ENCODE measurements at places on chromosomes 5 and 9.

- DNase-seq = no peak
Observed at GRCh38 chr5:152532714-152533113, 127.6 kb upstream of the NMUR2 start.

- no peak for DNase-seq
Observed at GRCh38 chr5:94869921-94870320, 251.5 kb downstream of the SLF1 start.

DNA sequence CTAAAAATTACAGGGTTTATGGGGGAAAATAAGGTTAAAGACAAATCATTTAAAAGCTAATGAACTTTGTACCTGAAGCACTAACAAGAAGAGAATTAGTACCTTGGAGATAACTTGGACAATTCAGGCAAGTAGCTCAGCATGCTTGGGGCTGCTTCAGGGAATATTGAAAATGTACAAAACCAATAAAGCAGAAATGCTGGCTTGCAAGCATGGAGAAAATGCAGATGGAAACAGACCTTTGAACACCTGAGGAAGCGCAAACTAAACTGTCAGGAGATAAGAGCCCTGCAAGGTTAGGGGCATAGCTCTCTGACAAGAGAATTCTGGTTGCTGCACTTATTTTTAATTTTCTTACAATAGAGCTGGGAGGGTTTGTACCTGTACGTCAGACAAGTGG is 42.6 kb upstream of the C5orf47 start:
- DNase-seq = no peak

DNA sequence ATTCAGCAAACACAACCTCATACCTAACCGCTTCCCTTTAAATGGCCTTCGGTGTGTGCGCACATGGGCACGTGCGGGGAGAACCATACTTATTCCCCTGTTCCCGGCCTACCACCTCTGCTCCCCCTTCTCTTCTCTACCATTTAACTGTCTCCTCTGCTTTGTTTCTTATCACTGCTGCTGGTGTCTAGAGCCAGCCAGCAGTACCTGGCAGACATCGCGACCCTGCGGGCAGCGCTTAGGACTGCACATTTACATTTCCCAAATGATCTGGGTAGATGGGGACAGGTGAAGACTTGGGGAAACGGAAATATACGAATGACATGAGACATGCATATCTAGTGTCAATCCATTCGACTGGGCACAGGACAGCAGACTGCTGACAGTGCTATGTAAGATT is 56.6 kb downstream of the PSMB7 start:
- DNase-seq = no peak

DNA sequence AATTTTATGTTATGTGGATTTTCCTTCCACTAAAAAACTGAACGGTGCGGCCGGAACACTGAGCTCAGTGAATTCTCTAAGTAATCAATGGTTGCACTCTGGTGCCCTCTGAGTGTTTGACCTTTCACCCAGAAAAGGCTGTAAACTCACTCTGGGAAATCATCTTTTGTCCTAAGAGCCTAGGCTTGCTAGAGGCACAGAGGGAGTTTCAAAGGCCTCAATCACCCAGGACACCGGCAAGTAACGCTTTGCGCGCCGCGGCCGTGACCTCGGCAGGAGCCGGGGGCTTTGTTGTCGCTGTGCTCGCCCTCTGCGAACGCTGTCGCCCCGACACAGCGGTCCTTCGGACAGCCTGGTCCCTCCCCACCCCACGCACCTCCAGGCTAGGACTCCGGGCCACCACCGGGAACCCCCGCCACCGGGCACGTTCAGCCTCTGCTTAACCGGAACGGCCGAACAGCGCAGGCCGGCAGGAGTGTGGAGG is 703 bp downstream of the ISCA1 start:
- DNase-seq = no peak

DNA sequence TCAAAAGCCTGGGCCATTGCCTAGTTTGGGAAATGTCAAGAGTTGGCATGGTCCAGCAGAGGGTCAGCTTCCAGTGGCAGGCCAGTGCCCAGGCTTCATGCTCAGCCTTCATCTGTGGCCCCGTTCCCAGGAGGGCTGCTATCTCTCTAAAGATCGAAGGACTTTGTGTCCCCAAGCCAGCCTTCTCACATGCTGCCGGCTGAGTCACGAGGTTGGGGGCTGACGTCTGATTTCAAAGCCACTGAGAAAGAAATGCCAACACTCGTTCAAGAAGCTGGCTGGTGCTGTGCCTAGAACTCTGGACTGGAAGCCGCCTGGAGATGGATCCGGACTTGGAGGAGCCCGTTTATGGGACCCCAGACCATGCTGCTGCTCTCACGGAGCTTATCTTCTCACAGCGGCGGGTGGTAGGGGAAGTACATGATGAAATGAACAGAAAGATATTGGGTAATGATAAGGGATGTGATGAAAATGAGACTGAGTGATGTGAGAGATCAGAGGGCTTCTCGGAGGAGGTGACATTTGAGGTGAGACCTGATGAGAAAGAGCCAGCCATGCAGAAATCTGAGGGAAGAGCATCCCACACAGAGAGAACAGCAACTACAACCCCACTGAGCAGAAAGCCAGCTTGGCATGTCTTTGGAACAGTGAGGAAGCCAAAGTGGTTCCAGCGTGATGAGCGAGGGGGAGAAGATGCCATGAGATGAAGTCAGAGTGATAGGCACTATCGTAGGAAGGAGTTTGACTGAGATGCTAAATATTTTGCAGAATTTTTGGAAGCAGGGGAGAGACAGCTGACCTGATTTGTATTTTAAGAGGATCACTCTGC is 54.9 kb upstream of the BOD1 start:
- no peak for DNase-seq

DNA sequence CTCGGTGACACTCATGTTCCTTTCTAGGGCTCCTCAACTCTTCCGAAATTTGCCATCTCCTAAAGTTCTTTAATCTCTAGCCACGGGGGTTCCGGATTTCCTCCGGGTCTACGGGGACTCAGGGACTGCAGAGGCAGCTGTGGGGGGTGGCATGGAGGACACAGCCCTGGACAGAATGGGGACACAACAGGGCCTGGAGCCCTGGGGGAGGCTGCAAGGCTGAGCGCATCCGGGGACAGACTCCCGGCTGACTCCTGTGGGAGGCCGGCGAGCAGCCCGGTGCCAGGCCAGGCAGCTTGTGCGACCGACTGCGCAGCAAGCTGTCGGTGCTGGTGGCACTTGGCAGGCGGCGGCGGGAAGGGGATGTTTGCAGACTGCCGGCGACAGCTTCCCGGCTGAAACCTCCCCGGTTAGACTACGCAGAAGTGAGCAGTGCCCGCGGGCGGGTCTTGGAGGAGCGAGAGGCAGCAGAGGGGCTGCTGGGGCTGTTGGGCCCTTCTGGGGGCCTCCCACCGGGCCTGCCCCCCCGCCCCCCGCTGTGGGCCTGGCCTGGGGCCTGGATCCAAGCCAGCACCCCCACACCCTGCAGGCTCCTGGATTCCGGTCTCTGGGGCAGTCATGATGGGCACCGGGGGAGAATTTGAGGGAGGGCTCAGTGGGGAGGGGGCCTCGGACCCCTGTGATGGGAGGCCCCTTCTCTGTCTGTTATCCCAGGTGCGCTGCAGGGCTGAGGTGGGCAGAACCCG is 28.7 kb upstream of the UBAC1 start:
- no peak for DNase-seq

- no peak for DNase-seq
Observed at GRCh38 chr9:87798261-87798833, 72.4 kb downstream of the CTSL start.

DNA sequence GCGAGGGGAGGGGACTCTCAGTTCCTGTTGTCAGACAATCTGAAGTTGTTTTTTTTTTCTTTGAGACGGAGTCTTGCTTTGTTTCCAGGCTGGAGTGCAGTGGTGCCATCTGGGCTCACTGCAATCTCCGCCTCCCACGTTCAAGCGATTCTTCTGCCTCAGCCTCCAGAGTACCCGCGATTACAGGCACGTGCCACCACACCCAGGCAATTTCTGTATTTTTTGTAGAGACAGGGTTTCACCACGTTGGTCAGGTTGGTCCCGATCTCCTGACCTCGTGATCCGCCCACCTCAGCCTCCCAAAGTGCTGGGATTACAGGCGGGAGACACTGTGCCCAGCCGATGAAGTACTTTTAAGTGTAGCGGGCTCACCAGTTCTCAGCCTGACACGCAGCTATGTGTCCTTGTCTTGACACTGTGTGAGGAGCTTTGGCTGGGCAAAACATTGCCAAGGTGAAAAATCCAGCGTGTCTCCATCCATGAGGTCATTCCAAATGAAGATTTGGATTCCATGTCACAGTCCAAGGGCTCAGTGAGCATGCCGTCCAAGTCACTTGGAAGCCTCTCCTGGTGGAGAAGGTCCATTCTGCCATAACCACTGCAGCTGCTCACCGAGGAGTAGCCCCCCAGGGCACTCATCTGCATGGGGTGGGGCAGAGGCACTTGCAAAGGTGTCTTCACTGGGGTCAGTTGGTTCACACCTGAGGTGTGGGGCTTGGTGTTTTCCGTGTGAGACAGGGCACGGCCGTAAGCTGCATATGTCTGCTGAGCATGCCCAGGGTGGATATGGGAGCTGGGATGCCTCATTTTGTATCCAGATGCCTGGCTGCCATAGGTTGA is 32.0 kb downstream of the OR2V1 start:
- no peak for DNase-seq

DNA sequence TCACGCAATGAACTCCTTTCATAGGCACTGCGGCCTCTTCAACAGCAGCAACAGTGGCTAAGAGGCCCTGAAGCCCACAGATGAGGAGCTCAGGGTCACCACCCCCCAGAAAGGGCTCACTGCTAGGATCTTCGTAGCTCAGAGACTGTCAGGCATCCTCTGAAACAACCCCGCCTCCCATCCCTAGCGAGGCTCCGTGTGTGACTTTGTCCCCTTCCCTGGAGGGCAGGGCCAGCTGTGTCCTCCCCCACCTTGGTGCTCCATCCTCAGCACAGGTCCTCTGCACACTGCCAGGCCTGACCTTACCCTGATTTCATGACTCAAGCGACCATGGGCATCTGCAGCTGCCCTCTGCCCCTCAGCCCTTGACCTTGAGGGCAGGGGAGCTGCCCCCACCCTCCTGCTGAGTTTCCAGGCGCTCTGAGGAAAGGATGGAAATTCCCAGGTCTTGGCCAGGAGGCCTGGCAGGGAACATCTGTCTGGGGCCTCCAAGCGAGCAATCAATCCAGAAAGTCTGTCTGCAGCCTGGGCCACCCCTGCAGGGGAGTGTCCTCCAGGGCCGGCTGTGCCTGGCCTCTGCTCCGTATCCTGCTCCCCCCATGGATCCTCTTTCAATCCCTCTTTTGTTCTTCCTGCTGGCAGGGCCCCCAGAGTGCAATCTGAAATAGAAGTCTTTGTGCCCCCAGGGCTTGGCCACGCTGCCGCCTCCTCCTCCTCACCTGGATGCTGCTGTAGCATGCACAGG is 6.8 kb upstream of the IRX4 start:
- DNase-seq = no peak

DNA sequence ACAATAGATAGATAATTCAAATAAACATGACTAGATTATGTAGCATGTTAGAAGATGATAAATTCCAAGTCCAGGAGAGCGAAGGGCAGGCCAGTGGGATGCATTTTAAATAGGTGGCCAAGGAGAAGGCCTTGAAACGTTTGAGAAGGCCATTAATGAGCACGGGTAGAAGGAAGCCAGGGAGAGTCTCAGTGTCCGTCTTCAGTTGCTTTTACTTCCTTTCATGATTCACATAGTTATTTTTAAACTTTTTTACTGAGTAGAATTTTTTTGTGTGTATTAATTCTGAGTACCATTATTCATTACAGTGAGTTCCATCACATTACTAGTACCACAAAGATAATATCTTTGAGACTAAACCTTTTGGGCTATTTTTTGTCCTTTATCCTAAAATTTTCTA is 259.2 kb downstream of the ARRDC3 start:
- DNase-seq = no peak

GRCh38 chr9:121399126-121399882 is 29.3 kb upstream of the STOM start:
- no peak for DNase-seq

GRCh38 chr5:147685993-147686392 is 96.5 kb downstream of the JAKMIP2 start:
- DNase-seq = no peak

DNA sequence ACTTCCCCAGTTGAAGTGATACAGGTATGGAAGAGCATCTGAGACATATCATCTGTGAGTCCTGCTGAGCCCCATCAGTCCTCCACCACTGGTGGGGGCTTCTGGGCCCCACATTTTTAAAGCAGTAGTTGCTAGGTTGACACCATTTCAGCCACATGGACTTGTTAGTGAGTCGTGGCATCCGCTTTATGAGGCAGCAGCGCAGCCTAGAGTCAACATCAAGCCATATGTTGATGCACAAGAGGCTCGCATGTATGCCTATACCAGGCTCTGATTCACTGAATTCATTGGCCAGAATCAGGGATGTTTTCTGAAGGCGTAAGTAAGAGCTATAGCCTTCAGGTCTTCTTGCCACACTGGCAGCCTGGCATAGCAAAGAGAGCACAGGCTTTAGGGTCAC is 26.8 kb downstream of the ZNF346 start:
- DNase-seq = no peak

DNA sequence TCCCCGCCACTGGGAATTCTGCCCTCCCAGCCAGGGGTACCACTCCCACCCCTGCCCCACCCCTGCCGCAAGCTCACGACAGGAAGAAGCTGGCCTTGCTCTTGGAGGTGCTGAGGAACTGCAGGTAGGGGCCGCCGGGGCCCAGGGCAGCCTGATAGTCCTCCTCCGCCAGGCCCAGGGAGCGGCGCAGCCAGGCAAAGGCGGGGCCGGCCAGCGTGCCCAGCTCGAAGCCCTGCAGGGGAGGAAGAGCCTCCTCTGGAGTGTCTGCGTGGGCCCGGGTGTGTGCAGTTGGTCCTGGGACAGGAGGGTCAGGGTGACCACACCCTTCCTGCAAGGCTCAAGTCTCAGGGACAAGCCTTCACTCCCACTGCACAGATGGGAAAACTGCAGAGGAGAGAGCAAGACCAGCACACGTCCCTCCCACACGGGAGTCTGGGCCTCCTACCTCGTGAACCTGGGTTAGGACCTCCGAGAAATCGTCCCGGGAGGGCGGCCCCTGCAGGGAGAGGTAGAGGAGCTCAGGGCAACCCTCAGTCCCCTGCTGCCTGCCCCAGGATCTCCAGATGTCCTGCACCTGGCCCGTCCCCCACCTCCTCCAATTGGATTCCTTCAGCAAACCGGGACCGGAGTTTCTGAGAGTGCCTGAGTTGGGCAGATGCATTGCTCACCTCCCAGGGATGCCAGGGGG is 2.4 kb downstream of the PIP5KL1 start:
- DNase-seq = no peak

DNA sequence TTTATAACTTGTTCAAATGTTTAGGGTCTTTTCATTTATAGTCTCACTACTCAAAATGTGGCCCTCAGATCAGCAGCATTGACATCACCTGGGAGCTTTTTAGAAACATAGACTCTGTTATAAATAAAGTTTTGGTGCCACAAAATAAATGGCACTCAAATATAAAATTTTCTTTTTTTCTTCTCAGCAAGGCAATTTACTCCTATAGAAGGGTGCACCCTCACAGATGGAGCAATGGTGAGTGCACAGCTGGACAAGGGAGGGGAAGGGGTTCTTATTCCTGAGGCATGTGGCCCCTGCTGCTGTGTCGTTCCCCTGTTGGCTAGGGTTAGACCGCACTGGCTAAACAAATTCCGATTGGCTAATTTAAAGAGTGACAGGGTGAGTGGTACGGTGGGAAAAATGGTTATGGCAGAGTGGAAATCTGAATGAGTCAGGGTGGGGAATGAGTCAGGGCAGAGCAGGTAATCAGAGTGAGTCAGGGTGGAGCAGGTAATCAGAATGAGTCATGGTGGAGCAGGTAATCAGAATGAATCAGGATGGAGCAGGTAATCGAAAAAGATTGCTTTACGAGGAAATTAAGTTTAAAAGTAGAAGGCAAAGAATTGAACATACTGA is 31.8 kb upstream of the C7 start:
- no peak for DNase-seq
